CD4-positive, CD25-positive, alpha-beta regulatory T cell (primary cell): ENCODE measurements at places on chromosomes 12 and 14. TPM values are rescaled to one million over a fixed set of nuclear protein-coding genes. Genes with fewer than 3 reads are reported as not detected.

The KRT78 gene
- not detected for total RNA-seq

- no peak for DNase-seq
- no peak overlapping the region for H3K27ac ChIP-seq
- no peaks in the 10 kb centered on the region for H3K4me1 ChIP-seq
- H3K36me3 ChIP-seq: no peaks in the 10 kb centered on the region
- H3K27me3 ChIP-seq: peaks cover 3% of the 10 kb centered on the region
- H3K4me3 ChIP-seq: no peak overlapping the region
Measured at GRCh38 chr12:58342736-58343135, 401.4 kb downstream of the ATP23 start.

DNA sequence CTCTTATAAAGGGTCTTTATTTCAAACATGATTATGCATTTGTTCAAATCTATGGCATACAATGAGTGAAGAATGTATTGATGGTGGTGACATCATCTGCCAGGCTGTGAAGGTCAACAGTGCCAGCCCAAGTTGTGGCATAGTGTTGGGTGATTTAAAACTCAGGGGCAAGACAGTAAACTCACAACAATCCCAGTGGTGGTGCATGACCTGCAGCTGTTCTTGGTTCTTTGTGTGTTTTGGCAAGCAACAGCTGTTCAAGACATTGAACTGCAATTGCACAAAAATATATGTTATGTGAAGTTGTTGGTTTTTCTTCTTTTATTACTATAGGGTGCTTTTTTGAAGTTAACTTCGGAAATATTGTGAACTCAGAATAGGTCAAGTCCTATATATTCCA, 851.6 kb downstream of the NRXN3 start:
- H3K4me3 ChIP-seq: no peak overlapping the region
- no peaks in the 10 kb centered on the region for H3K27me3 ChIP-seq
- H3K27ac ChIP-seq: no peak overlapping the region
- no peaks in the 10 kb centered on the region for H3K36me3 ChIP-seq
- no peak for DNase-seq

GRCh38 chr12:79250960-79251755, 386.6 kb downstream of the SYT1 start:
- no peaks in the 10 kb centered on the region for H3K36me3 ChIP-seq
- H3K4me3 ChIP-seq: no peak overlapping the region
- no peak overlapping the region for H3K27ac ChIP-seq
- no peaks in the 10 kb centered on the region for H3K27me3 ChIP-seq
- H3K4me1 ChIP-seq: no peaks in the 10 kb centered on the region

- peaks cover 11% of the 10 kb centered on the region for H3K4me1 ChIP-seq
- H3K36me3 ChIP-seq: no peaks in the 10 kb centered on the region
- peak overlapping the region; percentile 14 for H3K4me3 ChIP-seq
- peak; percentile 38 for DNase-seq
- no peak overlapping the region for H3K27ac ChIP-seq
- peaks cover 10% of the 10 kb centered on the region for H3K27me3 ChIP-seq
Measured at GRCh38 chr12:96985515-96986362, 78.7 kb downstream of the NEDD1 start.

DNA sequence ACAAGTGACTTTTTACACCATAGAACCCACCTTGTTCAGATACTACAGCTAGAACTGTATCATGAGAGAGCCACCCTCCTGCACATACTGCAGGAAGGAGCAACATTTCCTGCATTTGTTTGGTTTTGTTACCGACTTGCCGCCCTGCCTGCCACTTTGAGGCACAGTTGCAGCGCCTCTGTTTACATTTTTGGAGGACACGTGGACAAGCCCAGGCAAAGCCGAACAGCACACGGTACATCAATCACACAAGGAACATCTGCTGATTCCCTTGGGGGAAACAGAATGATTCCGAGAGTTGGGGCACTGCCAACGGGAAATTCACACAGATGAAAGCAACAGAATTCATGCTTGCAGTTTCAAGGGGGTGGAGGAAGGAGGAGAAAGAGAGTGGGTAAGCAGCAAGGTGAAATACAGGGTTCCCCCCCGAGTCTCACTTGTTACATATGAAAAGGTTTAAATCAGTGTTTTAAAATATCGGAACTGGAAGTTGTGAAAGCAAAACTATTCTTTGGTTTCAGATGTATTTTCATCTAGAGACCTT, 110.7 kb downstream of the BTG1 start:
- H3K4me1 ChIP-seq: peaks cover 89% of the 10 kb centered on the region
- peak; percentile 57 for DNase-seq
- no peaks in the 10 kb centered on the region for H3K27me3 ChIP-seq
- peak overlapping the region; percentile 77 for H3K27ac ChIP-seq
- H3K4me3 ChIP-seq: peak overlapping the region; percentile 86

DNA sequence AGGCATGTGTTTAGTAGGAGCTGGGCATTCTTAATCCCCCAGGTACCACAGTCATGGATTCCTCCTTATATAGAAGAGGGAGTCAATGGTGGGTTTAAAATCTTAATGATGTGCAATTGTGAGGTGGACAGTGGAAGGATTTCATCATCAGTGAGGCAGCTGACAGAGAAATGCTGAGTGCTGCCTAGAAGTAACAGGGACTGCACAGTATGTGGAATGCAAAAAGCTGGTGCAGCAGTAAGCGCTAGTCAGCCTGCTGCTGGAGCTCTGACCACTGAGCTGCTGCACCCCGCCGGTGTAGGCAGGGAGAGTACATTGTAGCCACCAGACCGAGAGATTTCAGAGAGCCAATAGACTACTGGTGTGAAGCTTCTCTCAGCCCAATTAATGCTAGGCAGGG, 80.5 kb upstream of the DACT1 start:
- H3K4me3 ChIP-seq: no peak overlapping the region
- no peaks in the 10 kb centered on the region for H3K36me3 ChIP-seq
- no peak for DNase-seq
- no peak overlapping the region for H3K27ac ChIP-seq
- no peaks in the 10 kb centered on the region for H3K4me1 ChIP-seq

DNA sequence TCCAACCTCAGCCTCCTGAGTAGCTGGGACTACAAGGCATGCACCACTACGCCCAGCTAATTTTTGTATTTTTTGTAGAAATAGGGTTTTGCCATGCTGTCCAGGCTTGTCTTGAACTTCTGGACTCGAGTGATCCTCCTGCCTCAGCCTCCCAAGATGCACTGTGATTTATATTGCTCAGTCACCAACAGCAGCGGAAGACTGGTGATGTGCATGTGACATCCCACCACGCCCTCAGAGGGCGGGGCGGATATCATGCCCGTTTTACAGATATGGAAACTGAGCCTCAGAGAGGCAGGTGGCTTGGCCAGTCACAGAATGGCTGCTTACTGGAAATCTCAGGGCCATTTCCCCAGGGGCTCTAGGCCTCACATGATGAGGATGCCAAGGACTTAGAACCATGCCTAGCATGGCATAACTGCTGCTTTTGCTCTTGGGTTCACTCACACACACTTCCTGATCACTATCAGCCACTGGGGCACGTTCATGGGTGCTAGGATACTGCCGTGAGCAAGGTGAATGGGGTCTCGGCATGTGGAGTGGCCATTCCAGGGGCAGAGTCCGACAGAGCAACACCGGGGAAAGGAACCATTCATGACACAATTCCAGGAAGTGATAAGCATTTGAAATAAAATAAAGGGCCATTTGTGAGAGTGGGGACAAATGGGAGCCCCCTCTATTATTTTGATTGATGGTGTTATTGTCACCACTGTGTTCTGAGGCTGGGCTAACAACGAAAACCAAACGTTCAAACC, 31.9 kb downstream of the RBM19 start:
- H3K4me1 ChIP-seq: no peaks in the 10 kb centered on the region
- H3K4me3 ChIP-seq: no peak overlapping the region
- H3K36me3 ChIP-seq: peaks cover 71% of the 10 kb centered on the region
- H3K27ac ChIP-seq: no peak overlapping the region

The KLRB1 gene
- 17.6 TPM for total RNA-seq

The RNF212B gene
- not detected for total RNA-seq

- DNase-seq: no peak
- peaks cover 24% of the 10 kb centered on the region for H3K4me1 ChIP-seq
- H3K27me3 ChIP-seq: peaks cover 2% of the 10 kb centered on the region
- H3K27ac ChIP-seq: no peak overlapping the region
- H3K4me3 ChIP-seq: no peak overlapping the region
Measured at GRCh38 chr14:74574706-74575105, 37.3 kb downstream of the LTBP2 start.

The SPTB gene
- total RNA-seq: 0.91 TPM

GRCh38 chr14:90567991-90568390, 171.2 kb downstream of the CALM1 start:
- no peak overlapping the region for H3K27ac ChIP-seq
- H3K36me3 ChIP-seq: no peaks in the 10 kb centered on the region
- H3K27me3 ChIP-seq: no peaks in the 10 kb centered on the region
- no peaks in the 10 kb centered on the region for H3K4me1 ChIP-seq

The NDRG2 gene
- total RNA-seq: 15.7 TPM

GRCh38 chr14:65813760-65814384, 401.3 kb downstream of the FUT8 start:
- DNase-seq: no peak
- H3K4me3 ChIP-seq: no peak overlapping the region
- no peak overlapping the region for H3K27ac ChIP-seq
- no peaks in the 10 kb centered on the region for H3K27me3 ChIP-seq
- no peaks in the 10 kb centered on the region for H3K4me1 ChIP-seq

DNA sequence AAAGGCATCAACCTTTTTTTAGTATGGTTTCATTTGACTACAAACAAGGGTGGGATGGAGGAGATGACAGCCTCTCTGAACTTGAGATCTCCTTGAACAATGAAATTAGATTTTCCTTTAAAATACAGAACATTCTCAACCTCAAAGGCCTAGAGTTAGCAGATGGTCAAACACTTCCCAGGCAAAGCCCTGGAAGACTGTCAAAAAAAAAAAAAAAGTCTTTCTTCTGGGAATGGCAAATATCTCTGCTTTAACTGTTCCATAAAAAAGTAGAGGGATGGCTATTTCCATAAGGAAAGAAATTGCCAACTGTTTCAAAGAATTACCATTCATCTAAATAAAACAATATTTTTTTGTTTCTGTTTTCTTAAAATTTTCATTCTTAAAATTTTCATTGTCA, 870.8 kb downstream of the GALC start:
- H3K27ac ChIP-seq: no peak overlapping the region
- H3K27me3 ChIP-seq: no peaks in the 10 kb centered on the region
- no peak overlapping the region for H3K4me3 ChIP-seq
- H3K36me3 ChIP-seq: no peaks in the 10 kb centered on the region
- no peaks in the 10 kb centered on the region for H3K4me1 ChIP-seq
- DNase-seq: no peak

GRCh38 chr14:40694023-40694422, 912.7 kb upstream of the LRFN5 start:
- H3K27ac ChIP-seq: no peak overlapping the region
- H3K36me3 ChIP-seq: no peaks in the 10 kb centered on the region
- no peak for DNase-seq
- no peaks in the 10 kb centered on the region for H3K4me1 ChIP-seq
- no peak overlapping the region for H3K4me3 ChIP-seq
- no peaks in the 10 kb centered on the region for H3K27me3 ChIP-seq

The ITGA7 gene
- total RNA-seq: 0.76 TPM

The DAO gene
- total RNA-seq: not detected

- H3K36me3 ChIP-seq: no peaks in the 10 kb centered on the region
- H3K27ac ChIP-seq: no peak overlapping the region
- no peak for DNase-seq
- H3K4me3 ChIP-seq: no peak overlapping the region
- H3K27me3 ChIP-seq: peaks cover 15% of the 10 kb centered on the region
Measured at GRCh38 chr12:101680647-101681046, 16.8 kb upstream of the CHPT1 start.

DNA sequence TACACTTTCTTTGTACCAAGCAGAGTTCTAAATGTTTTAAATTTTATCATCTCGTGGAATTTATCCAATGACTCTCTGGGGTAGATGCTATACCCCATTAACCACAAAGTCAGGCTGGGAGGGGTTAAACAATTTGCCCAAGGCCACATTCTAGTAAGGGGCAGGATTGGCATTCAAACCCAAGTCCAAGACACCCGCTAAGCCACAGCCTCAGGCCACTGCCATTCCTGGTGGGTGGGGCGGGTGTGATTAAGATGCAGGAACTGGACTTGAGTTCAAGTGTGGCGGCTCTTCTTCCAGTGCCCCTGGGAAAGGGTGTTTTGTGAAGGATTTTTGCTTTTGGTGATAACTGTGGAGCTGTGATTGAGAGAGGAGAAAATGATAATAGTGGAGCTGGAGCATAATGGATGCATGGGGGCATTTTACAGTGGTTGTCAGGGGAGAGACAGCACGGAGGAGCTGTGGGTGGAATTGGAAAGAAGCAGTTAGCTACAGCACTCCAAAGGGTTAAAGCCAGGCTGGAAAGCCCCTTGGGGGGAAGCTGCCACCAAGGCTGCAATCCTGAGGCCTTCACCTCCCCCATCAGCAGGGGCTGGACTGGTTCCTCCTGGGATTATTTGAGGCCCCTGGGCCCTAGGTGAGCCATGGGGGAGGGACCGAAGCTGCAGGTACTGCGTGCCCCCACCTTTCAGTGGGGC, 1.0 kb upstream of the VRTN start:
- H3K4me1 ChIP-seq: no peaks in the 10 kb centered on the region
- no peaks in the 10 kb centered on the region for H3K36me3 ChIP-seq
- peaks cover 2% of the 10 kb centered on the region for H3K27me3 ChIP-seq
- no peak for DNase-seq

DNA sequence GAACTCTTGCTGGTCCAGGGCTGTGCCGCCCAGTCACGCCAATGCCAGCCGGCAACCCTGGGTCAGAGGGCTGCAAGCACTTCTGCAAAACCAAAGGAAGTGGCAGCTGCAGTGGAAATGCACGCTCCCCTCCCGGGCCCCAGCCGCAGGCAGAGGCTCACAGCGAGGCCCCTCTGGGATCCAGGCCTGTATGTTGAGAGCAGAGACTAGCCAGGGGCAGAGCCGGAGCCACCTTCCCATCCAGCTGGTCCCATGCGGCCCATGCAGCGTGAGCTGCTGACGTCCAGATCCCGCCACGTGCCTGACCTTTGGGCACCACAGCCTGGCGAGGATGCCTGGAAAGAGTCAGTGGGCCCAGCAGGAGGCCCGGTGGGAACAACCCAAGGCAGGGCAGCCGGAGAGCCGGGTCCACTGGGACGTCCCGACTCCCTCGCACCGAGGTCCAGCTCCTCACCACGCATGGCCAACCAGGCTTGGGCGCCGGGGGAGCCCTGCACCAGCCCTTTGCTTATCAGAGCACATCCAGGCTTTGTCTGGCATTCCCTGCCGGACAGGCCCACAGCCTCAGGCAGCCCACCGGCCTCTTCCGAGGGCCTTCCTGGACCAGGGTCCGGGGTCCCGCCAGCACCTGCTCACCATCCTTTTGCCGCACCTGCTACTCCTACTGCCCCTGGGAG, 4.3 kb downstream of the GPR132 start:
- DNase-seq: no peak
- peak overlapping the region; percentile 37 for H3K4me3 ChIP-seq
- peak overlapping the region; percentile 98 for H3K27ac ChIP-seq
- no peaks in the 10 kb centered on the region for H3K27me3 ChIP-seq

The LHX5 gene
- total RNA-seq: not detected

The LMNTD1 gene
- total RNA-seq: not detected

The NKX2-8 gene
- total RNA-seq: not detected

The PSMB11 gene
- not detected for total RNA-seq

The TSPAN8 gene
- total RNA-seq: not detected

- H3K27me3 ChIP-seq: no peaks in the 10 kb centered on the region
- H3K4me1 ChIP-seq: no peaks in the 10 kb centered on the region
- no peak for DNase-seq
- H3K4me3 ChIP-seq: no peak overlapping the region
Measured at GRCh38 chr14:36817071-36817930, 155.6 kb downstream of the PAX9 start.
